Memory B cell (primary cell): ENCODE measurements at places on chromosomes 3 and 15.

GRCh38 chr3:36192901-36193300 lies 187.4 kb upstream of the STAC start:
- DNase-seq = no peak

- no peak for DNase-seq
Observed at GRCh38 chr3:131883086-131883485, 151.7 kb downstream of the CPNE4 start.

DNA sequence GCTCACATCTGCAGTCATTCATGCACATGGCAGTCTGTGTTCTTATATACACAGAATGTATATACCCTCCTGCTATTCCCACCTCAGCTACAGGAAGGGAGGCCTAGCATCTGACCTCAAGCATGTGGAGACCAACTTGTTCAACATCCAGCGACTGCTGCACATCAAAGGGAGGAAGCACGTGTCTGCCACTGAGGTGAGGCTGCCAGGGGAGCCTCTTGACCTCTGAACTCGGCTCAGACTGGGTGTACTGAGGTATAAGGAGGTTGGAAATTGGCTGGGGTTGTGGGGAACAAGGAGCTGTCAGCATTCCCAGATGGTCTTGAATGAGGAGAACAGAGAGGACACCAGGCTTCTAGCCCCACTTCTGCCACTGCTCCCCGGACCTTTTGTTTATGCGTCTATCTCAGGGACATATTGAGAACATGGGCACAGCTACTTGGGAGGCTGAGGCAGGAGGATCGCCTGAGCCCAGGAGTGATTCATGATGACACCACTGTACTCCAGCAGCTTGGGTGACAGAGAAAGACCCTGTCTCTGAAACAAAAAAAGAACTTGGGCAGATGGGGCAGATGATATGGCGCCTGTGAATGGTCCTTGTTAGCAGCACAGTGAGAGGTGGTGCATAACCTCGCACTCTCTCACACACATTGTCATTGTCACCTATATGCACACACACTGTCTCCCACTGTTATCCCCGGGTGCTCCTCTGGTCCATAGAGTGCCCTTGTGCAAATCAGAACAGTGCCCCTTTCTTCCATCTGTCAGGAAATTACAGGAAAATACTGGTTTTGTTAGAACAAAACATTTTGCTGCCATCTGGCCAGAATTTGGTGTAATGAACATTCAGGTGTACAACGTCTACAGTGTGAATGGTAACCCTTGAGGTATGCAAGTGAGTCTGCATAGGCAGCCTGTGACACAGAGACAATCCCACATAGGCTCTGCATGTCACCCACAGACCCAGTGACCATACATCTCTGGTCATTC lies 5.4 kb downstream of the VILL start:
- no peak for DNase-seq

DNA sequence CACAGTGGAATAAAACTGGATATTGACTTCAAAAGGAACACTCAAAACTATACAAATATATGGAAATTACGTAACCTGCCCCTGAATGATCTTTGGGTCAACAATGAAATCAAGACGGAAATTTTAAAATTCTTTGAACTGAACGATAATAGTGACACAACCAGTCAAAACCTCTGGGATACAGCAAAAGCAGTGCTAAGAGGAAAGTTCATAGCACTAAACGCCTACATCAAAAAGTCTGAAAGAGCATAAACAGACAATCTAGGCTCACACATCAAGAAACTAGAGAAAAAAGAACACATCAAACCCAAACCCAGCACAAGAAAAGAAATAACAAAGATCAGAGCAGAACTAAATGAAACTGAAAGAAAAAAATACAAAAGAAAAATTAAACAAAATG lies 46.6 kb downstream of the DNAAF4 start:
- no peak for DNase-seq

GRCh38 chr15:72786676-72787345 lies 3.3 kb upstream of the ADPGK start:
- no peak for DNase-seq

- DNase-seq = no peak
Observed at GRCh38 chr15:50181201-50181968, 611 bp upstream of the SLC27A2 start.

DNA sequence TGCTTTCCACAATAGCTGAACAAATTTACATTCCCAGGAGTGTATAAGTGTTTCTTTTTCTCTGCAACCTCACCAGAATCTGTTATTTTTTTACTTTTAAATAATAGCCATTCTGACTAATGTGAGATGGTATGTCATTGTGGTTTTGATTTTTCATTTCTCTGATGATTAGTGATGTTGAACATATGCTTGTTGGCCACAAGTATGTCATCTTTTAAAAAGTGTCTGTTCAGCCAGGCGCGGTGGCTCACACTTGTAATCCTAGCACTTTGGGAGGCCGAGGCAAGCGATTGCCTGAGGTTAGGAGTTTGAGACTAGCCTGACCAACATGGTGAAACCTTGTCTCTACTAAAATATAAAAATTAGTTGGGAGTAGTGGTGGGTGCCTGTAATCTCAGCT lies 619.3 kb downstream of the SI start:
- no peak for DNase-seq

GRCh38 chr3:31815006-31815405 lies 166.1 kb downstream of the OSBPL10 start:
- DNase-seq = no peak

GRCh38 chr3:8869613-8870012 lies 93.7 kb downstream of the RAD18 start:
- DNase-seq = no peak

- DNase-seq = no peak
Observed at GRCh38 chr15:98794748-98795147, 146.4 kb downstream of the IGF1R start.

DNA sequence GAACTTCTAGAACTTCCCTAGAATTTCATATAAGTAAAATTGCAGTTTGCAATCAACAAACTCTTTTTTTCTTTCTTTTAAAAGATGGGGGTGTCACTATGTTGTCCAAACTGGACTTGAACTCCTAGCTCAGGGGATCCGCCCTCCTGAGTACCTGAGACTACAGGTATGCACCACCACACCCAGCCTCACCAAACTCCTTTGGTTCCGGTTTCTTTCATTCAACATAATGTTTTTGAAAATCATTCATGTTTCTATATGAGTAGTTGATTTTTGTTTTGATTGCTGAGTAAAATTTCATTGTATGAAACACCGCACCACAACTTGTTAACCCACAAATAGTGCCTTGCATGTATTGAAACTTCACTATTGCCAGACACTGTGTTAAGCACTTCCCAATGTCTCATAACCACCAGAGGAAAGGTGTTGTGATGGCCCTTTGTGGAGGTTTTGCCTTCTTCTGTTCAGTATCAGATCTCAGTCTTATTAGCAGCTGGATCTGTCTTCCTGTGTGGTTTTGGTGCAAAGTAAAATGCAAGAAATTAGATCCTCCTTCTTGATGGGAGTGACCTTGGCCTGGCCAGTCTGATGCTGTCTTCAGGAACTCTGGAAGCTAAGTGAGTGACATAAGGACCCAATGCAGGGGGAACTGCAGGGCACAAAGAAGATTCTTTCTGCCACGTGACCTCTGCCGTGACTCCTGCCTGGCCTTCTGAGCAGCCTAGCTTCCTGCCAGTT lies 78.8 kb upstream of the UBE2E1 start:
- no peak for DNase-seq

DNA sequence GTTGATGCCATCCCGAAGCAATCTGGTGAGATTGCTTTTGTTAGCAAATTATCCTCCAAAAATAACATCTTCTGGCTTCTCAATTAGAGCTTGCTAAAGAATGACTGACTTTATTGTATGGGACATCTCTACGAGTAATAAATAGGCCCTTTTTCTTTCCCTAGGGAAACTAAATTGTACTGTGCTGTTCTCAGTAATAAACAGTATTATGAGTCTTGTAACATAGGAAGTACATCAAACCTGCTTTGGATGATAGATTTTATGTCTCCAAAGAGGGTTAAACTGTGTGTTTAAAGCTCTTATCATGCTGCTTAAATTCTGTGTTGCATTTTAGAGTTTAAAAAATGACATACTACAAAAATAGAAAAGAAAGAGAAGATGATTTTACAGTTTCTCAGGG lies 153.4 kb upstream of the THRB start:
- no peak for DNase-seq

GRCh38 chr15:34607832-34608231 lies 24.4 kb upstream of the GOLGA8B start:
- no peak for DNase-seq

DNA sequence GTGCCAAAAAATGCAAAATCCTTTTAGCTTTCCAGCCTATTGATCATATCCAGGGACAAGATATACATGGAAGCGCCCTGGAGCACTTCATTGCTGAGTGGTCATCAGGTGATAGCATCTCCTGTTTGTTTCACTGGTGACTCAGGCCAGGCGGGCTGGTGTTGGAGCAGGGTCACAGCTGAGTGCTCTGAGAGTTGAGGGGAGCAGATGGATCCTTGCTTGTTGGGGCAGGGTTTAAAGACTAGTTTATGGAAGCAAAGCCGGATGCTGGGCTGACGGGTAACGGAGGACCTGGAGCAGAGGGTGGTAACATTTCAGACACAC lies 405.0 kb upstream of the TPM1 start:
- DNase-seq = no peak

DNA sequence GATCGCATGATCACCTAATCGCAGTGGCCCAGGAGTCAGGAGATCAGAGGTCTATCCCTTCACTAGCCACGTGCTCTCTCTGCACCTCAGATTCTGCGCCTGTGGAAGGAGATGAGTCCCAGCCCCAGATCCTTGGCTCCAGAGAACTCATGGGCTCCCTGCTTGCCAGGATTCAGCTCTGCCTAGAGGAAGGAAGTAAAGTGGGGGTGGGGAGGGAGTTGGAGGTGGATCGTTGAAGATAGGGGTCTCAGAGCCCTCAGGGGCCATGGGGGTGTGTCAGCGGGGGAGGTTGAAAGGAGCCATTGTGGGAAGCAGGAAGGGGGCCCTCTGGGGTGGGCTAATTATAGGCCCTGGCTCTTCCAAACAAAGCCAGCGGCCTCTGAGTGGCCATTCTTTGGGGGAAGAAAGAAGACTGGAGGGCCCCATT lies 11.3 kb upstream of the STRA6 start:
- no peak for DNase-seq

- DNase-seq = no peak
Observed at GRCh38 chr15:47551079-47551478, 166.2 kb upstream of the SEMA6D start.

DNA sequence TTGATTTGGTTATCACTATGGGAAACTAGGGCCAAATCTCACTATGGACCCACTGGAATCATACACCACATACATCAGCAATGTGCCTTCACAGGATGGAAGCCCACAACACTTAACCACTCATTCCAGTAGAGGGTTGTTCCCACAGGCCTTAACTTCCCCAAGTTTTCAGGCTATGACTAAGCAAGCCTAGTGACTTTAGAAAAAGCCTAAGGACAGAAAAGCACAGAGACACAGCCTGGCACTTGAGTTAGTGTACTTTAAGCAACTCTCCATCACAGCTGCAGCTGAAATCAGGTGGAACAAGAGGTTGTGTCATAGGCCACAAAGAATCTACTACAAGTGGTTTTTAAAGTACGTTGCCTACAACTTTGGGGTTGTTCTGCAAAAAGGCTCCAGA lies 128.7 kb downstream of the LRRN1 start:
- no peak for DNase-seq

DNA sequence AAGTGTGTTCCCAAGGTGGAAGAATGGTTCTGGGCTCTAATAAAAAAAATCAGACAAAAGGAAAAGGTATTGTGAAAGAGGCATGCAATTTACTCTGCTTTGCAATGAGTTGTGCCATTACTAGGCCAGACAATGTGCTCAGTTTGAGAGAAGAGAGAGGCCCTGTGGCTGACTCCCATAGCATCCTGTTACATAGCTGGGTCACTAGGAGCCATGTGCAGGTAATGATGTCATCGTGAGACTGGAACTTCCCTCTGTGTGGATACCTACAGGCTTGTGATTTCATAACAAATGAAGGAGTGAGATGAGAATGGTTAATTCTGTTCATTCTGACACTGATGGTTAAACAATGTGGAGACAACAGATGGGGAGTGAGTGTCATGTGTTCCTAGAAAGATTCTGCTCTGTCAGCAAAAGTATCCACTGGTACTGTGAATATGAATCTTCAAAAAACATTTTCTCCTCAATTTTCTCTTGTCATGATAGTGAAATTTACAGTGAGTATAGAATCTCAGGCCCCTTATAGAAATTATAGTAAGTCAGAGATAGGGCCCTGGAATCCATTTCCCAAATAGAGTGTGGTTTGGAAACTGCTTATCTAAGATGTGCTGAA lies 648.7 kb upstream of the DPPA4 start:
- DNase-seq = no peak

DNA sequence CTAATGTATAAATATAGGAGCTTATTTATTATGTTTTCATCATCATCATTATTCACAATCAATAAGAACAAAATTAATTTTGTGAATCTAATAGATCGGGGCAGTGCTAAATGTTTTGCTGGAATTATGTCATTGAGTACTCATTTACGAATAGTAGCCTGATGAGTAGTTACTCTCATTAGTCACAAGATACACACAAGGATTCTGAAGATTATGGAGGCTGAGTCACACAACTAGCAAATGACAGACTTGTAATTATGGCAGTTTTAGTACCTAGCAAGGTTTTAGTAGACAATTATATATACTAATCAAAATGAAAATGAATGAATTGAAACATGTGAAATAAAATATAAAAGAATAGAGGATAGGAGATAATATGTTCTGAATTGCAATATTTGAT lies 954.2 kb downstream of the CADM2 start:
- DNase-seq = no peak

DNA sequence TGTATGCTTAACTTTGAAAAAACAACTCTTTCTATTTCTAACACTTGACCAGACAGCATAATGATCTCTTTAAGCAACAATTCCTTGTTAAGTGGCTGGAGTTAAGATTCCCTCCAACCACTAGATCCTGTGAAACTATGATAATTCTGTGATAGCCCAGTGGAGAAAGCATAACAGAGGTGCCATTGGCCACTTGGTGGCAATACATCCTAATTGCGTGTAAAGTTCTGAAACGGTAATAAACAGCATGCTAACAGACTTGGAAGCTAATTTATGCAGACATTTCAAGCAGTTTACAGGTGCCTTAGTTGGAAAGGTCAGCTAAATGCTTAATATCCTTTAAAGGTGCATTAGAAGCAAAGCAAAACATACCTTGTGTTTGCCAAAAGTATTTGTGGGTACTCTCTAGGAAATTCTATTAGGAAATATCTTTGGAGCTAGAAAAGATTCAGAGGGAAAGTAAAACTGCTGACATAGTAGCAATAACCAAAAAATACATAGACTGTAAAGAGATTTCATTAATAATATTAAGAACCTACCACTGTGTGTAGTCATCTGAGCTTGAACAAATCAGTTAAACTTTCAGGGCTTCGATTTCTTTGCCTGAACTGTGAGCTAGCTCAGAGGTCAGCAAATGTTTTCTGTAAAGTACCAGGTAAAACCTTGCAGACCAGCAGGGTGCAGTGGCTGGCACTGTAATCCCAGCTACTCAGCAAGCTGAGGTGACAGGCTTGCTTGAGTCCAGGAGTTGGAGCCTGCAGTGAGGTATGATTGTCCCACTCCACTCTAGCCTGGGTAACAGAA lies 19.0 kb upstream of the CSTA start:
- DNase-seq = no peak

- no peak for DNase-seq
Observed at GRCh38 chr3:62749657-62750056, 125.6 kb downstream of the CADPS start.

- DNase-seq = no peak
Observed at GRCh38 chr3:53729618-53730017, 116.6 kb downstream of the CHDH start.

GRCh38 chr15:63899193-63899592 lies 65.4 kb upstream of the HERC1 start:
- no peak for DNase-seq
